ENCODE measurements at places on chromosomes 3 and 15. TPM values are rescaled to one million over a fixed set of nuclear protein-coding genes. Genes with fewer than 3 reads are reported as not detected.

- H3K4me3 ChIP-seq: no peak overlapping the region
- DNase-seq: no peak
- H3K36me3 ChIP-seq: no peaks in the 10 kb centered on the region
- H3K27ac ChIP-seq: no peak overlapping the region
Measured at GRCh38 chr15:68023307-68024101, 30.6 kb upstream of the PIAS1 start.

ILDR1 gene
- total RNA-seq: not detected

GRCh38 chr3:73442886-73443285 is 181.9 kb downstream of the PDZRN3 start:
- DNase-seq: no peak
- no peak overlapping the region for H3K4me3 ChIP-seq
- H3K4me1 ChIP-seq: no peaks in the 10 kb centered on the region
- H3K27ac ChIP-seq: no peak overlapping the region
- no peaks in the 10 kb centered on the region for H3K36me3 ChIP-seq

DNA sequence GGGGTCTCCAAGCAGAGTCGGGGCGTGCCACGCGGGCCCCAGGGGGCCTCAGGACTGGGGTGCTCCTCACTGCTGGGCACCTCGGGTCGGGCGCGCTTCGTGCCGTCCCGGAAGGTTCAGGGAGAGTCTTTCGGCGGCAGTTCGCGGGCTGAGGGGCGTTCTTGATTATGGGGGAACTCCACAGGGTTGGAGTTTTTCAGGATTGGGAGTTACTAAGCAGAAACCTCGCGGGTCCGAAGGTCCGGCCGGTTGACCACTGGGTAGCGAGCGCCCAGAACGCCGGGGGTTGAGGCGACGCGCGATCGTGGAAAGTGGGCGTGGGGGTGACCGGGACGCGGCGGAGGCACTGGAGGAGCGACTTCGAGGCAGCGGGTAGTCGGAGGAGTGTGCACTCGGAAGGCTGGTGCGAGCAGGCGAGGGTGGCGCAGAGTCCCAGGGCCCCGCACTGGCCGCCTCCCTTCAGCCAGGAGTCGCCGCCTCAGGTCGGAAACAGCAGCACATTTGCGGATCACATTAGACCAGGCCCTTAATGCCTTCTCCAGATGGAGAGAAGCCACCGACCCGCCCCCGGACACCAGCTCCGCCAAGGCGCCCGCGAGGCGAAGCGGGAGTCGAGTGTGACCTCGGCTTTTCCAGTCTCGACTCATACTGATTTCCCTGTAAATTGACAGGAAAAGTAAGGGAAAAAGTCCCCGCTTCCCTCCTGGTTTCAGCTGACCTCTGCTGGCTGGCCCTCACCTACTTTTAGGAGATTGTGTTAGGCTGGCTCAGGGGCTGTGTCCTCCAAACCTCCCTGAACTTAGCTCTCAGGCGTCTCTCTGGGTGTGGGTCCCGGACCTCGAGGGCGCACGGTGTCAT is 685 bp downstream of the ADAMTSL3 start:
- peaks cover 26% of the 10 kb centered on the region for H3K27me3 ChIP-seq
- DNase-seq: no peak
- H3K4me3 ChIP-seq: peak overlapping the region; percentile 36
- peaks cover 8% of the 10 kb centered on the region for H3K4me1 ChIP-seq
- H3K27ac ChIP-seq: no peak overlapping the region

DNA sequence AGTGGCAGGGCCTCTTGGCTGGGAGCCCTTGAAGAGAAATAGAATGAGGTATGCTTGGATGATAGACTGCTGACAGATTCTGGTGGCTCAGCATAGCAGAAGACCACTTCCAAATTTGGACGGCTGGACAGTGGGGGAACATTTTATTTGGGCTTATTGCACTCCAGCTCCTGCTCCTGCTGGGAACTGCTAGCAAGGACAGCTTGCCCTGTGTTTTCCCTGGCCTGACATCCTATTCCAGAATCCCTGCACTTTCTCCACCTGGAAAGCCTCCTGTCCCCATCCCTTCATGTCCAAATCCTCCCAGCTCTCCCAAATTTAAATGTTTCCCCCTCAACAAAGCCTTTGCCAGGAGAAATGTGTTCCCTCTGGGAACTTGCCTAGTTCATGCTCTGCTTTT is 9.8 kb upstream of the COLQ start:
- H3K27ac ChIP-seq: no peak overlapping the region
- DNase-seq: no peak
- H3K36me3 ChIP-seq: no peaks in the 10 kb centered on the region
- H3K4me1 ChIP-seq: no peaks in the 10 kb centered on the region
- no peaks in the 10 kb centered on the region for H3K27me3 ChIP-seq

Data from A673 (cell line).